AG09309 (cell line): ENCODE measurements at places on chromosomes 5 and 9.
A peak's percentile ranks its signal among the peaks of the same experiment; 100 is the strongest.

DNA sequence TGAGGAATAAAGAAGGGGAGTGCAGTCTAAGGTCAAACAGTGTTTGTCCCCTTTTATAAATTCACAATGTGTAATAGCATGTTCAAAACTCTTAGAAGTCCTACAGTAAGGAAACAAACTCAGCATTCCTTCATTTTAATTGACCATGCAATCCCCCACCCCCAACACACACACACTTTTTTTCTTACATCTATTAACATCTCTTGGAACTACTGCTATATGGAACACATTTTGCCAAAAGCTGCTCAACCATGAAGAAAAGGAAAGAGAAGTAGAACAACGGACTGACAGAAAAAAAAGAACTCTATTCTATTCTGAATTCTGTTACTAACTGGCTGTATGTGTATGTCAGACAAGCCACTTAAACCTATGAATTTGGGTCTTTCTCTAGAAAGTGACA, 2.8 kb upstream of the CTNNAL1 start:
- no peak for DNase-seq

DNA sequence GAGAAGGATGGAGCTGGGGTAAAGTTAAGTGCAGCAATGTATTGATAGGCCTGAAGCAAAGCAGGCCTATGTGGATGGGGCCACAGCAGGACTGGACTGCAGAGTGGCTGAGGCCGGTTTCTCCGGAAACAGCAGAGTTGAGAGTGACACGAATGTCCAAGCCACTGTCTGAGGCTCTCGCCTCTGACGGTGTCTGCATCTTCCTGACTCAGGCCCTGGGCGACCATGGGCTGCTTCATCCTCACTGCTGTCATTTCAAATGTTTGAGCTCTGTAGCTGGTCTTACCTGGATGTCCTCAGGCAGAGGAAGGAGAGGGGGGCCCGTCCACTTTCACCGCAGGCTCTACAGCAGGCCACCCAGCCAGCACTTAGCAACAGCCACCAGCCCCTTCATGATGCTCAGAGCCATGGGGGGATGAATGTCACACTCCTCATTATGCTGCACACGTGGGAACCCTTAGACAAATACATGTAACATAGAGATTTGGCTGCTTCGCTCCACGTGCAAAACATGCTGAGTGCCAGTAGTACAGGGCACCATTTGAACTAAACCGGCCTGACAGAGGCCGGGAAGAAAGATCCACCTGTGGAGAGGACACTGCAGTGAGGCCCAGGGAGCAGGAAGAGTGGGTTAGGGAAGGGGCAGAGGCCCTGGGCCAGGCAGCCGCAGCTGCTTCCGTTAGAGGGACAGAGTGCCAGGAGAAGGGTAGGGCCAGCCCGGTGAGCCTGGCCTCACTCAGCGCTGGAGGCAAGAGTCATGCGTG, 31.7 kb upstream of the NXNL2 start:
- no peak for DNase-seq

- DNase-seq: no peak
These were observed 61.8 kb downstream of the CTSL start for GRCh38 chr9:87787735-87788134.

DNA sequence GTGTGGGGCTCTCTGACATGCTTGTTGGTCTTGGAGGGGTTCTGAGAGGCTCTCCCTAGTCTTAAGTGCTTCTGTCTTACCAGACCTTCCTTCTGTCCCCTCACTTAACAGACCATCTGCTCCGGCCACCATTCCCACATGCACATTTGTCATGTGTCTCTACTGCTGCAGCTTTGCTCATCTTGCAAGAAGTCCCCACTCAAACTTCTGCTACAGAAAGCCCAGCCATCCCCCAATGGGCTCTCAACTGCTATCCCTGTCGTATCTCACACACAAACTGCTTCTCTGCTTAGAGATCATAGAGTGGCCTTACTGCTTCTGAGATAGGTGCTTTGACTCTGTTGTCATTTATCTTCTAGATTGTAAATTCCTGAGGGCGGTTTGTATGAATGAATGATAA, 69.4 kb downstream of the NUP214 start:
- no peak for DNase-seq

GRCh38 chr5:85375525-85375924, 990.8 kb upstream of the EDIL3 start:
- DNase-seq: no peak

- no peak for DNase-seq
These were observed 21.6 kb downstream of the NKX2-5 start for GRCh38 chr5:173213236-173213933.

GRCh38 chr9:89926691-89927220, 321.9 kb downstream of the GADD45G start:
- no peak for DNase-seq

DNA sequence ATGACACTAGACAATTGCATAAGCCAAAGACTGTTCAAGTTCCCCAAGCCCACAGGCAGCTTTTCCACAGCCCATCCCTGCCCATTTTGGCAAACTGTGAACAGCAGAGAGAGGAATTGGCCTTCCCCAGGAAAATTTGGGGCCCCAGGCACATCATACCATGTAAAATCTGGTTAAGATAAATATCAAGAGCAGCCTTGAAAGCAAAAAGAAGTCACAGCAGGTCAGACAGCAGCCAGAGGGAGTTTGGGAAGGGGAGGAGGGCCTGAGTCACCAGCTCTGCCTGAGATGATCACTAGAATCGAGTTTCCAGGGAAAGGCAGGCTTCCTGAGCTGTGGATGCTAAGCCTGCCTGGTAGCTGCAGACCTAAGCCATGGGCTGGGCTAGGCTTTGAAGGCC, 179.2 kb downstream of the RFK start:
- peak; percentile 55 for DNase-seq

- no peak for DNase-seq
These were observed 93.0 kb downstream of the YTHDC2 start for GRCh38 chr5:113606298-113607134.

DNA sequence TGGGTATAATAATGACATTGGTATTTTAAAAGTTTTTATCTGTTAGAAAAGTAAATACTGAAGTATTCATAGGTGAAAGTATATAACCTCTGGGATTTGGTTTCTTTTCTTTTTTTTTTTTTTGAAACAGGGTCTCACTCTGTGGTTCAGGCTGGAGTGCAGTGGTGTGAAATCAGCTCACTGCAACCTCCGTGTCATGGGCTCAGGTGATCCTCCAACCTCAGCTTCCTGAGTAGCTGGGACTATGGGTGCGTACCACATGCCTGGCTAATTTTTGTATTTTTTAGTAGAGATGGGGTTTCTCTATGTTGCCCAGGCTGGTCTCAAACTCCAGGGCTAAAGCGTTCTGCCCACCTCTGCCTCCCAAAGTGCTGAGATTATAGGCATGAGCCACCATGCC, 7.2 kb downstream of the HSDL2 start:
- no peak for DNase-seq

DNA sequence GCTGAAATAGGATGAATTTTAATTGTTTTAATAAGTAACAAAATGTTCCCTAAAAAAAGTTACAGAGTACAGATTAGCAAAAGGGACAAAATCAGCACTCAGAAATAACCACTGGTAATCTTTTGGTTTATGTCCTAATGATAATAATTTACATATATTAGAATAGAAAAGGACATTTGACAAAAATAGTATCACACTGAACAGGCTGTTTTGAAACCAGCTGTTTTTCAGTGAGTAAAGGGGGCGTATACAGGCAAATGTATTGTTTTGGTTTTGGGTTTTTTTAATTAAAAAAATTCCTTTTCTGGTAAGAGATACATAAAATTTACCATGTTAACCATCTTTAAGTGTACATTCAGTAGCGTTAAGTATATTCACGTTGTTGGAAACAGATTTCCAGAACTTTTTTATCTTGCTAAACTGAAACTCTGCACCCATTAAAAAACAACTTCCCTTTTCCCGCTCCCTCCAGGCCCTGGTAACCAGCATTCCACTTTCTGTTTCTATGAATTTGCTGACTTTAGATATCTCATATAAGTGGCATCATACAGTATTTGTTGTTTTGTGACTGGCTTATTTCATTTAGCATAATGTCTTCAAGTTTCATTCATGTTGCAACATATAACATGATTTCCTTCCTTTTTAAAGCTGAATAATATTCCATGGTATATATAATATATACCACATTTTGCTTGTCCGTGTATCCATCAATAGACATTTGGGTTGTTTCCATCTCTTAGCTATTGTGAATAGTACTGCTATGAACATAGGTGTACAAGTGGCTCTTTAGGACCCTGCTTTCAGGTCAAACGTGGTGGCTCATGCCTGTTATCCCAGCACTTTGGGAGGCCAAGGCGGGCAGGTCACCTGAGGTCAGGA, 20.6 kb upstream of the LARP1 start:
- no peak for DNase-seq

DNA sequence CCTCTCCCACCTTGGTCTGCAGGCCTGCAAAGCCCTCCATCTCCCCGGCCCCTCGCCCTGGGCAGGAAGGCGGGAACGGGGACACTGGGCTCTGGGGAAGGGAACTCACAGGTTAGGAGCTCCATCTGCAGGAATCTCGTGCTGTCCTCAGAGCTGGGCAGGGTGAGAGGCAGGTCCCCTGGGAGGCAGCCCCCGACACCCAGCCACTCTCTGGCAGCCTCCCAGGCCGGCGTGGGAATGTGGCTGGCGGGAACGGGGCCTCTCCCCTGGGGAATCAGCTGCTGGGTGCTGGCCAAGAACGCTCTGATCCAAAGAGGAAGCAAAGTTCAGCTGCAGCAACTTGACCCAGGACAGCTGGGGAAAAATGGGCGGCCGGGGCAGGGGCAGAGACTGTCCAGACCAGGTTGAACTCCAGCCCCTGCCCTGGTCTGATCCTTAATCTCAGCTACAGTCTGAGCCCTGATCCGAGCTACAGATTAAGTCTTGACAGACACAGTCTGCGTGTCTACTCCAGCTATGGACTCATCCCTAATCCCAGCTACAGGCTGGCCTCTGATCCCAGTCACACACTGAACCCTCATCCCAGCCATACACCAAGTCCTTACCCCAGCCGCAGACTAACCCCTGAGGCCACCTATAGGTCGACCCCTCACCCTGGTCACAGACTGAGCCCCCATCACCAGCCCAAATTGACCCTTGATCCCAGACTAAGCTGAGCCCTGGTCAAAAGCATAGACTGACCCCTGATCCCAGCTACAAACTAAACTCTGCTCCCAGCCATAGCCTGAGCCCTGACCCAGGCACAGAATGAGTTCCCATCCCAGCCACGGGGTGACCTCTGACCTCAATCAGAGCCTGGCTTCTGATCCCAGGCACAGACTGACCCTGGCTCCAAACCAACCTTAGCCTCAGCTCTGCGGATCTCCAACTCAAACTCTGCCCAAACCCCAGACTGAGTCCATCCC, 37.3 kb upstream of the EGFL7 start:
- DNase-seq: no peak

- DNase-seq: no peak
These were observed at the start of gene INPP5E for GRCh38 chr9:136439481-136440408. Gene INPP5E (minus strand): TSS chr9:136439845. CDS start chr9:136439419, 426 bp downstream.
